ENCODE measurements at places on chromosomes 13 and 19.
A peak's percentile ranks its signal among the peaks of the same experiment; 100 is the strongest.

DNA sequence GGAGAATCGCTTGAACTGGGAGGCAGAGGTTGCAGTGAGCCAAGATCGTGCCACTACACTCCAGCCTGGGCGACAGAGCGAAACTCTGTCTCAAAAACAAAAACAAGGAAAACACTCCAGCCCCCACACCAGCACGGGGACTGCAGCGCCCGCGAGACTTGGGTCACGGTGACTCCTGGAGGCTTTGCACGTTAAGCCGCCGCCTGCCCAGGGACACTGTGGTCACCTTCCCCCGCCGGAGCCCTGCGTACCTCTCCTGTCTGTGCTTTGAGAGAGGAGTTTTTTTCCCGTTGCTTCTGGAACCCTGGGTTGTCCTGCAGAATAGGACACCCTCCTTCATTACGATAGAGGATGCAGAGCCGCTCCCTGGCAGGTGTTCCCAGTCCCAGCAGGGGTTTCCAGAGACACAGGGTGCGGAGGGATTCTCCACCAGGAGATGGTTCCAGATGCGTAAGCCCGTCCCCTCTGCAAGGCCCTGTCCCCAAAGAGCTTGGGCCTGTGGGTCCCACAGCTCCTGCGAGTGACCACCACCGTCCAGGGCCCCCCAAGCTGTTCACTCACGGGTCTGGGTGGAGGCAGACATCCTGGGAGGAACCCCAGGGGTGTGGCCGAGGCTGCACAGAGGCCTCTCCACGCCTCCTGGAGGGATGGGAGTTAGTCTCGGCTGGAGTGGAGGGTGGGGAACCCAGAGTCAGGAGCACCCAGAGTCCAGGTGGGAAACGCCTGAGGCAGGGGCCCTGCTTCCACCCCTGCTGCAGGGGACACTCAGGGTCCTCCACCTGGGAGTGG, 42.8 kb upstream of the NDUFS7 start:
- no peak for DNase-seq
- H3K4me3 ChIP-seq: no peak overlapping the region
- H3K4me1 ChIP-seq: peaks cover 17% of the 10 kb centered on the region
- peaks cover 16% of the 10 kb centered on the region for H3K27me3 ChIP-seq
- H3K36me3 ChIP-seq: no peaks in the 10 kb centered on the region
- no peak overlapping the region for H3K27ac ChIP-seq

DNA sequence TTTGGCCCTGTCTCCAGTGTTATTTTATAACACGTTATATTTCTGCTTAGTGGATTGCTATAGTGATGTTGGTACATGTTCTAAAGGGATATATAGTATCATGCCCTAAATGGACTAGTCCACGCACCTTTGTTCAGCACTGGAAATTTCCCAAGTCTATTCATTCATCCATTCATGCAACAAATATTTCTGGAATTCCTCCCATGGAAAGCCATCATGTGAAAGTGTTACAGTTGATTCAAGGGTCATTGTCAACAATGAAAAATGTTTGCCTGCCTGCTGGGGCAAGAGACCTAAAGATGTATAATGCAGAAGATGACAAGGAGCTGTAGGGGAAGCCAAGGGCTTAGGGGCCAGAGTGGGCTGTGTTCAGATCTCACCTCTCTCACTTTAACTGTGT, 10.8 kb upstream of the HSPH1 start:
- no peak overlapping the region for H3K27ac ChIP-seq
- no peak overlapping the region for H3K4me3 ChIP-seq

- no peaks in the 10 kb centered on the region for H3K27me3 ChIP-seq
- peaks cover 60% of the 10 kb centered on the region for H3K4me1 ChIP-seq
- no peaks in the 10 kb centered on the region for H3K36me3 ChIP-seq
- DNase-seq: no peak
Measured at GRCh38 chr19:39144290-39145071, 18.9 kb downstream of the PAK4 start.

GRCh38 chr13:100214886-100215285, 126.0 kb downstream of the PCCA start:
- H3K4me3 ChIP-seq: no peak overlapping the region
- peaks cover 4% of the 10 kb centered on the region for H3K4me1 ChIP-seq
- H3K27ac ChIP-seq: no peak overlapping the region
- peaks cover 27% of the 10 kb centered on the region for H3K36me3 ChIP-seq

- peak overlapping the region; percentile 36 for H3K27ac ChIP-seq
- no peak for DNase-seq
- H3K36me3 ChIP-seq: no peaks in the 10 kb centered on the region
- peaks cover 11% of the 10 kb centered on the region for H3K27me3 ChIP-seq
- H3K4me3 ChIP-seq: peak overlapping the region; percentile 66
- peaks cover 10% of the 10 kb centered on the region for H3K4me1 ChIP-seq
Measured at GRCh38 chr19:18867751-18868150, 28.2 kb downstream of the CERS1 start.

GRCh38 chr13:102868366-102868936, 22.6 kb downstream of the ERCC5 start:
- H3K27me3 ChIP-seq: no peaks in the 10 kb centered on the region
- peaks cover 27% of the 10 kb centered on the region for H3K4me1 ChIP-seq
- H3K4me3 ChIP-seq: no peak overlapping the region
- no peak overlapping the region for H3K27ac ChIP-seq
- H3K36me3 ChIP-seq: peaks cover 36% of the 10 kb centered on the region
- DNase-seq: no peak

DNA sequence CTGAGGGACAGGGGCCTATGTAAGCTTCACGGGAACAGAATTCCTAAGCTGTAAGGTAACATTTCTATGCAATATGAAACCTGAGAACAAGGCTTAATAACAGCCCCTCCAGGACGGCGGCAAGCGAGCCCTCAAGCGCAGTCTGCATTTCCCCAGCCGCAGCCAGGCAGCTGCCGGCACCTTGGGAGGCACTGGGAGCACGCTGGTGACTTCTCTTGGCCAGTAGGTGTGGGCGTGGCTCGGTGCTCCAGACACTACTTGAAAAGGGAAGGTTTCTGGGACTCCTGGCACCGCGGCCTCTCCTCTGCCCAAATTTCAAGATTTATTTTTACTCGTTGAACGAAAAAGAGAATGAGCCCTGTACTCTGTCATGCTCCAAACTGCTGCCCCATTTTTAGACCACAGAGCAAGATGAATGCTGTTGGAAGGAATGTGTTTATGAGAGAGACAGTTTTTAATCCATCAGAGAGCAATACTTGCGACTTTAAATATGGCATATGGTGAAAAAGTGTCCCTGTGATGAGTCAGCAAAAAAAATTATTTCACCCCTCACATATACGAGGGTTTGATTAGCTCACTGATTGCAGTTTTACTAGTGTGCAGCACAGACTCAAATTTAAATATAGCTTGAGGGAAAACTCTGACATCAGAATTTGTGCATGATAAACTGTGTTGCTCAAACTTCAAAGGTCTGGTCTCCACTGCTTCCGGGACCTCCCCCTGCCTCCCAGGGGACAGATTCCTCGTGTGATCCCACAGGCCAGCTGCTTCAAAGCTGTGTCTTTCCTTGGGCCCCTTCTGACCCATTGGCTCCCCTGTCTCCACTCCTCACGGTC, 81.2 kb downstream of the COL4A2 start:
- H3K27me3 ChIP-seq: peaks cover 39% of the 10 kb centered on the region
- no peak for DNase-seq
- H3K4me1 ChIP-seq: peaks cover 8% of the 10 kb centered on the region
- peak overlapping the region; percentile 45 for H3K4me3 ChIP-seq

DNA sequence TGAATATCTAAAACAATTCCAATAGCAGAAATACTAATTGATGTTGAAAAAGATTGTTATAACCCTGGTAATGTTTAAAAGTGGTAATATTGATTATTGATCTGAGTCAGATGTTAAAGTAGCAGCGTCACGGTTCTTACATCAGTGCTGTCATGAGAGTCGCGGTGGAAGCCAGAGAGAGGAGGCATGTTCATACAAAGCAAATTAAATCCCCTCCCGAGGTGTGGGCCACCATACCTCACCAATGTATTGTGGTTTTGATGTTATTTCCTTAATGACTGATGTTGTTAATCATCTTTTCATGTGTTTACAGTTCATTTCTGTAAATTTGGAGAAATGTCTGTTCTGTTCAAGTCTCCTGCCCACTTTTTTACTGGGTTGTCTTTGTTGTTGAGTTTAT, 11.2 kb downstream of the ZNF317 start:
- no peak overlapping the region for H3K4me3 ChIP-seq
- peaks cover 25% of the 10 kb centered on the region for H3K36me3 ChIP-seq
- H3K4me1 ChIP-seq: peaks cover 74% of the 10 kb centered on the region
- no peaks in the 10 kb centered on the region for H3K27me3 ChIP-seq
- no peak for DNase-seq

DNA sequence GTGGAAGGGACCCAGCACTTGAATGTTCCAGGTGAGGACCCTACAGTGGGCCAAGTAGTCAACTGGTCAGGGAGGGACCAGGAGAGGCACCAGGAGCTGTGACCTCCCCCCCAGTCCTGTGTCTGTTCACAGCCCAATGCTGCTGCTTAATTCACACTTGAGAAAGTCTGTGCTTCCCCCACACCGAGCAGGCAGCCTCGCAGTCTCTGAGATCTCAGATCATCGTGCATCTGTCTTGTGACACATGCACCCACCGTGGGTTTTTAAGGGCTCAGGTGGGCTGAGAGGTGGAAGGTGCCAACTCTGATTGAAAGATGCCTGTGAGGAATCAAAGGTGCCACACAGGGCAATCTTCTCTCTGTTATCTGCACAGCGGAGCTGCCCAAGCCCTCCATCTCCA, 6.2 kb downstream of the CEACAM5 start:
- DNase-seq: no peak
- H3K36me3 ChIP-seq: no peaks in the 10 kb centered on the region
- no peaks in the 10 kb centered on the region for H3K4me1 ChIP-seq
- H3K4me3 ChIP-seq: no peak overlapping the region
- H3K27ac ChIP-seq: no peak overlapping the region

DNA sequence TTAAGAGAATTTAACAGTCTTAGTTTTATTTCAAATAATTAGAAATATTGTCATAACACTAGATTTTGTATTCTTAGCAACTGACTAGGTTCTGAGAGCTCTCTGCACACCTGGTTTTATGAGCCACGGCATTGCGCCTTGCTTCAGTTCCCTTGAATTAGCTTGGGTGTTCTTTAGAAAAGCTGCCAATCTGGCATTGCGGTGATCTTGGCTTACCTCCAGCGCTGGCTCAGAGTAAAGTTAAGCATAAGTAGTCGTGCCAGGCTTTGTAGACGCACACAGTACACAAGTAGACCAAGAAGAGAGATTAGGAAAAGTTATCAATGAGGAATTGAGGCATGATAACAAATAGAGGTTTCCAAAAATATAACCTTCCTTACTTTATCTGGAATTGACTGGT, 45.7 kb downstream of the TPP2 start:
- no peak for DNase-seq
- no peaks in the 10 kb centered on the region for H3K27me3 ChIP-seq
- H3K27ac ChIP-seq: no peak overlapping the region

DNA sequence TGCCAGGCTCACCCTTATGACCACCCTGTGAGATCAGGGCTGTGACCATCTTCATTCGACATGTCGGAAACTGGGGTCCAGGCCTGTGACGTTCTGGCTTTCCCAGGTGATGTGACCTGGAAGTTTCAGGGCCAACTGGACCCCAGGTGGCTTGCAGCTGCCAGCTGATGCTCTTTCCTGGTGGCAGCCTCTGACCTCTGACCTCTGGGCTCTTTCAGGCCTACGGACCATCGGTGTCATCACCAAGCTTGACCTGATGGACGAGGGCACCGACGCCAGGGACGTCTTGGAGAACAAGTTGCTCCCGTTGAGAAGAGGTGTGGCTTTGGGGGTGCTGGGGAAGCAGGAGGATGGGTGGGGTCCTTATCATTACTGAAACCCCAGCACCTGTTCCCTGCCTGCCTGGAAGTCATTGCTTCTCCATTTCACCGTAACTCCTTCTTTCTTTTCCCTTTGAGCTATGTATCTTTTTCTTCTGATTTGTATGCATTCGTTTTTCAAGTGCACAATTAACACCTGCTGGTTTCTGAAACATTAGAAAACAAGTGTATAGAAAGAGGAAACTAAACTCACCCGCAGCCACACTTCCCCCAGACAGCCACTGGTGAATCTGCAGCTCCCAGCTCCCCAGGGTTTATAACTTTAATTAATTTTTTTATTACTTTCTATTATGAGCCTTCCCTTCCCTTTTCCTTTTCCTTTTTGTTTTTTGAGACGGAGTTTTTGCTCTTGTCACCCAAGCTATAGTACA, 58.9 kb downstream of the TMED1 start:
- peak overlapping the region; percentile 33 for H3K4me3 ChIP-seq
- H3K4me1 ChIP-seq: peaks cover 34% of the 10 kb centered on the region

DNA sequence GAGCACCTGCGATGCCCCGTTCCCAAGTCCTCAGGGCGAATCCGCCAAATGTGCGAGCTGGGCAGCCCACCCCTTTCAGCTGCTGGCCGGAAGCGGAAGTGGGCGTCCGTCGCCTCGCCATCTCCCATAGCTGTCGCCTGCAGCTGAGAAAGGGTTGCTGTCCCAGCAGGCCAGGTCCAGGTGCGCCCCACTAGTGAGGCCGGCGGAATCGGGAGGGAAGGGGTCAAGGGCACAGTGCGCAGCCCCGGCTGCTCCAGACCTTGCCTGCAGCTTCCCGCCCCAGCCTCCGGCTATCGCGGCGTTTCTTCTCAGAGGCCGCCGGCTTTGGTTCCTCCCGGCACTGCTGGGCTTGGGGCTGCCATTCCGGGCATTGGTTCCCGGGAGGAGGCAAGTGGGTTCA, at the start of gene ZNF177:
Gene ZNF177 (plus strand): TSS at position 109 of the 400 bp plus-strand sequence. CDS start 15,299 bp downstream, outside the sequence.
- no peak within 1 kb of the TSS for H3K27ac ChIP-seq
- no peaks in the 10 kb centered on the region for H3K27me3 ChIP-seq
- H3K4me1 ChIP-seq: no peaks in the 10 kb centered on the region
- peaks cover 39% of the 10 kb centered on the region for H3K36me3 ChIP-seq
- H3K4me3 ChIP-seq: no peak within 1 kb of the TSS

DNA sequence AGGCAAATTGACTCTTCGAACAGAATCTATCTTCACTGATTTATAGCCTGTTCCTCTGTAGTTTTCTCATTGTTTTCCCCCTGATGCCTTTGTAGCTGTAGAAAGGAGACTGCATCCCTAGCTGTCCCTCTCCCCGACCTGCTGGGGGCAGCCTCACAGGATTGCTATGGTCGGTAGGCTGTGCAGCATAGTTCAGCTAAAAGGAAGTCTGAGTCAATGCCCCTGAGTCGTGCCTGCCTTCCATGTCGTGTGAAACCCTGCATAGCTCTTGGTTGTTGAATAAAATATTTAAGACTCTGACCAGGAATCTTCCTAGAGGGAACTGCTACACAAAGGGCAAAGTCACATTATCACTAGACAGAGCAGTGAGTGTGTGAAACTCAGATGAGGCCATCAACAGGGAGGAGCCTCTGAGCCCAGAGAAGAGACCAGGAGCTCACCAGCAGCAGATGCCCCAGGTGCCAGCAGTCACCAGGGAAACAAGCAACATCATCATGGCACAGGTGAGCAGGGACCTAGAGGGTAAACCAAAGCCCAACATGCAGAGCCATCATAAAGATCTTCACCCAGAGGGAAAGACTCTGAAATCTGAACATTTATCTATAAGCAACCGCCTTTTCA, 108.4 kb upstream of the NBEA start:
- DNase-seq: no peak
- no peaks in the 10 kb centered on the region for H3K36me3 ChIP-seq
- H3K27ac ChIP-seq: no peak overlapping the region
- H3K4me3 ChIP-seq: no peak overlapping the region
- no peaks in the 10 kb centered on the region for H3K4me1 ChIP-seq
- H3K27me3 ChIP-seq: no peaks in the 10 kb centered on the region

- peaks cover 2% of the 10 kb centered on the region for H3K27me3 ChIP-seq
- no peak overlapping the region for H3K4me3 ChIP-seq
- H3K4me1 ChIP-seq: no peaks in the 10 kb centered on the region
- no peak overlapping the region for H3K27ac ChIP-seq
- H3K36me3 ChIP-seq: peaks cover 5% of the 10 kb centered on the region
Measured at GRCh38 chr19:51203916-51204315, 21.0 kb upstream of the CD33 start.

Data from naive B cell (primary cell).